ENCODE measurements at places on chromosomes 2 and 18. TPM values are rescaled to one million over a fixed set of nuclear protein-coding genes. Genes with fewer than 3 reads are reported as not detected.

DNA sequence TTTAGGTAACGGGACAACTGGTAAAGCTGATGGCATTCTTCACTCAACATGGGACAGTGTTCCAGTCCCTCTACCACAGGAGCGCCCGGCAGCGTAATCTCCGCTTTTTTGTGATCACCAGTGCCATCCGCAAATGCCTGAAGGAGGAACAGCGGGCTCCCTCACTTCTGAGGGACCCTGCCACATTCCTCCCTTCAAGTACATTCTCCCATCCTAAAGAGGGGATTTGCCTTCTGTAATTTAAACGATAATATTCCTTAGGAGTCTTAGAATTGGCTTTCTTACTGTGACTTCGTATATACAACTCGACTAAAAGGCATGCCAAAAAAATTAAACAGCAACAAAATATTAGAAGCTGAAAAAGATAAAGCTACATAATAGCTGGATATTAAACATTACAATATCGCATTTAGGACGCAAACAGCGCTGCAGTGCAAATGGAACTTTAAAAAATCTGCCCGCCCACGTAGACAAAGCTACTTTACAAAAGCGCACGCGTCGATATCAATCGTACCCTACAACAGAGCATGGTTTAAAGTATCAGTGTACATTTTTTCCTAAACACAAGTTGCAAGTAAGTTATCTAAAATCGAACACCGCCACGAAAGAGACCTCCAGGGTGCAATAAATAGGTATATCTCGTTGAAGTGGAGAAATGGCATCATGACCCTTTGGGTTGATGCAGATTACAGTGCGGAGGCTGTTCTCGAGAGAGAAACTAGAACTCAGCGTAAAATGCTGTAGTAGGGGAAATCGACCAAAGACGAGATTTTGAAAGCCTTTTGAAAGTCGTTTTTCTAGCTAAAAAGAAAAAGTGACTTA lies 2.3 kb upstream of the VSNL1 start:
- no peak for DNase-seq

- no peak for DNase-seq
These were observed 4.4 kb downstream of the AFF3 start for GRCh38 chr2:100137866-100138570.

RUFY4 gene
- total RNA-seq, result 3.2 TPM

GRCh38 chr2:166375736-166376487 lies at the start of gene SCN9A:
SCN9A (minus strand) TSS chr2:166375944; CDS start chr2:166311756, 64,188 bp downstream.
- no peak for DNase-seq

Data from activated naive CD4-positive, alpha-beta T cell treated with anti-CD3 and anti-CD28 coated beads, Interleukin-2, amount 50 U/mL, for 72 hours (primary cell).